ENCODE measurements at places on chromosomes 13 and 19.

DNA sequence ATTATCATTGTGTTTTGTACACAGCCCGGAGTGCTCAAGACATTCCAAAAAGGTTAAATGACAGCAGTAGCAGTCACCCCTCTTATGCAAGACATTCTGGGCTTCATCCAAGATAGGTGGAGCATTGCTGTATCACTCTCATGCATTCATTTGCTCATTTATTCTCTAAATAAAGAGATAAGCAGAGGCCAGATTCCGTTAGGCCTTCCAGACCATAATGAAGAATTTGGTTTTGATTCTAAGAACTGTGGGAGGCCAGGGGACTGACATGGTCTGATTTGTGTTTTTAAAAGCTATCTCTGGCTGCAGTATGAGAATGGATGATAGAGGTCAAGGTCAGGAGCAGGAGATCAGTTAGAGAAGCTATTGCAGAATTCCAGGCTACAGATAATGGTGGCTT, 145.8 kb downstream of the KCNRG start:
- no peak for DNase-seq

DNA sequence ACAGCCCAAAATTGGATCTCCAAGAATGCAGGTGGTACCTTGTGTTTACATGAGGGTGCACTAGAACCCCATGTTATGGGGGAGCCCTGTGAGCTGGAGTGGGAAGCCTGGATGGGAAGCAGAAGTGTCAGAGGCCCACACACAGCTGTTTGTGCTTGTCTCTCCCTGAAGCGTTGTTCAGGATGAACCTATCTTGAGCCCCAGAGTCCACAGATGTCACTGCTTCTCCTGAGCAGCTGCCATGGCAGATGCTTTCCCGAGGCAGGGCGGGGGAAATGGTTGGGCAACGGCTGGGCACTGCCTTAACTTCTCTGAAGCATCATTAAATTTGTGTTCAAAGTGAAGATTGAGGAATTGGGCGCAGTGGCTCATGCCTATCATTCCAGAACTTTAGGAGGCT, 17.1 kb upstream of the CHST8 start:
- peak; percentile 84 for DNase-seq

GRCh38 chr19:36605877-36606478, 865 bp downstream of the ZNF382 start:
- no peak for DNase-seq

DNA sequence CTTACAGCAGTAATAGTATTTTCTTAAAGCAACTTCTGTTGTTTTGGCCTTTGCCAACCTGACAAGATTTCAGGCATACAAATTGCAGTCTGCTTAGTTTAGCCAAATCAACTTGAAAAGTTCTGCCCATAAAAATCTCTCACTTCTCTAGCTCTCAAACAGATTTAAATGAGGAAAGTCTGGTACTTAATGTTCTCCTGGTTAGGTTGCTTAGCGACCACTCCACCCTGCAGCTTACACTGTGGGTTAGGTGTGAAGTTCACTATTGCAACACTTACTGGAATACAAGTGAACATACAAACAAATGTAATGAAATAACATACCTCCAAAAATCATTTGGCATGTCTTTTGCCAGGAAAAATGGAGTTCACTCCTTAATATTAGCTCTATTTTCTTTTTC, 178.7 kb upstream of the PCDH9 start:
- DNase-seq: no peak

- DNase-seq: no peak
Observed at GRCh38 chr13:110136660-110137585, 170.0 kb downstream of the COL4A1 start.

DNA sequence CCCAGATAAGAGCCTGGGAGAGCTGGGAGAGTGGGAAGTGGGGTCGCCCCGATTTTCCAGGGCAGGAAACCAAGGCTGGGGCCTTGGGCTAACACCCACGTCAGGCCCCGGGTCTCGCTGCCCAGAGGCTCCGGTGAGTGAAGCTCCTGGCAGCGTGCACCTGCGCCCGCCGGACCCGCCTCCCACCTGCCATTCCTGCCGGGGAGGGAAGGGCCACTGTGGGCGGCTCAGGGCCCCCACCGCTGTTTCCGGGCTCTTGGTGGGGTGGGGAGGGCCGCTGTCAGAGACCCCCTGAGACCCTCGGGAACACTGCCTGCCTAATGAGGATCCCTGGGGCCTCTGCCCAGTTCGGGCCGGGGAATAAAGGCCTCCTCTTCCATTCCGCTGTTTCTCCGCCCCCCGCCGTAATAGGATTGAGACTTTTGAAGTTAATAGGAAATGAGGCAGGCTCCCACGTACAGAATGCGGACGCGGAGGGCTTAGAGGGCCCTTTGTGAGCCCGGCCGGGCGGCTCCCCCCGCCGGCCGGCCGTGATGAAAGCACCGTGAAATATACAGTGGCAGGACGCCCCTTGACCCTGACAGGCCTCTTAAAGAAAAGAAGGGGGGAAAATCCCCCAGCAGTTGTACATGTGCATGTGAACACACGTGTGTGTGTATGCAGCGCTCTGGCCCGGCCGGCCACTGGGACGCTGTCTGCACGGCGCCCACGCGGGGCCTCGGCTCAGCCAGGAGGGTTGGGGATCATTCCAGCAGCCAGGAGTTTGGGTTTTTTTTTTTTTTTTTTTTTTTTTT, 33.2 kb downstream of the EFNA2 start:
- no peak for DNase-seq

GRCh38 chr13:49935171-49936074, 717 bp downstream of the SPRYD7 start:
- peak; percentile 10 for DNase-seq

DNA sequence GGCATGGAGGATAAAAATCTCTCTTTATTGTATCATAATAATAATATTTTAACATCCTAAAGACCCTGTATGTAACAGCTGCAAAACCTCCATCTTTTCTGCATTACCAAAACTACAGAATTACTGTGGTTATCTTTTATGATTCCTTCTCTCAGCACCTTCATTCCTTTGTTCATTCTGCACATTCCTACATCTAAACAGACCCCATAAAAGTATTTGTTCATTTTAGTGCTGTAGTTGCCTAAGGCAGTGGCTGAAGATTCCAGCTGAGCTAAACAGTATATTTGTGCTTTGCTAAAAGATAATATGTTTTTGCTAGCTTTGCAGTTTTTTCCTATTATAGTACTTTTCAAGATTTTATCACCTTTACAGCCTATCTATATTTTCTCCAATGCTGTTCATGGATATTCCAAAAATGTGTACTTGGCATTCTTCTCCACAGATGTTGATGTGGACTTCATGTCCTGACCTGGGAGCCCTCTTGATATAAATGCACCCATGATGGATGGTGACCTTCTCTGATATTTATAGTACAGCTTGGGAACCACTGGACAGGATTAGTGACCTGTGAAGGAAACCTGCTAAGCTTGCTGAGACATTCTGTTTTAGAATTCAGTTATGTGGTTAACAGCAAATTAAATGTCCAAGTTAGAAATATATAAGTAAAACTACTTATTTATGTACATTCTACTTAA, 2832.9 kb upstream of the PCDH20 start:
- DNase-seq: no peak

DNA sequence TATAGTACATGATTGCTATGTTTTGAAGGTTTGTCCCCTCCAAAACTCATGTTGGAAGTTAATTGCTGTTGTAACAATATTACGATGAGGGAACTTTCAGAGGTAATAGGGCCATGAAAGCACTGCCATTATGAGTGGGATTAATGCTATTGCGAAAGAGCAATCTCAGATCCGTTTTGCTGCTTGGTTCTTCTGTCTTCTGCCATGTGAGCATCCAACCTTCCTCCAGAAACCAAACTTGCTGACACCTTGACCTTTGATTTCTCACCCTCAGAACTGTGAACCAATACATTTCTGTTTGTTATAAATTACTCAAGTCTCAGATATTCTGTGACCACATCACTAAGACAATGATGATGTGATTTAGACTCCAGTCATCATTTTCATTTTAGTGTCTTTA, 2590.9 kb downstream of the PCDH9 start:
- DNase-seq: no peak

GRCh38 chr13:99661791-99662190, 160.5 kb downstream of the TM9SF2 start:
- no peak for DNase-seq

- DNase-seq: no peak
Observed at GRCh38 chr19:1082165-1082927, 12.8 kb downstream of the POLR2E start.

- no peak for DNase-seq
Observed at GRCh38 chr13:97342136-97342535, 91.8 kb upstream of the RAP2A start.

GRCh38 chr19:31296741-31297390, 52.4 kb downstream of the TSHZ3 start:
- DNase-seq: no peak

DNA sequence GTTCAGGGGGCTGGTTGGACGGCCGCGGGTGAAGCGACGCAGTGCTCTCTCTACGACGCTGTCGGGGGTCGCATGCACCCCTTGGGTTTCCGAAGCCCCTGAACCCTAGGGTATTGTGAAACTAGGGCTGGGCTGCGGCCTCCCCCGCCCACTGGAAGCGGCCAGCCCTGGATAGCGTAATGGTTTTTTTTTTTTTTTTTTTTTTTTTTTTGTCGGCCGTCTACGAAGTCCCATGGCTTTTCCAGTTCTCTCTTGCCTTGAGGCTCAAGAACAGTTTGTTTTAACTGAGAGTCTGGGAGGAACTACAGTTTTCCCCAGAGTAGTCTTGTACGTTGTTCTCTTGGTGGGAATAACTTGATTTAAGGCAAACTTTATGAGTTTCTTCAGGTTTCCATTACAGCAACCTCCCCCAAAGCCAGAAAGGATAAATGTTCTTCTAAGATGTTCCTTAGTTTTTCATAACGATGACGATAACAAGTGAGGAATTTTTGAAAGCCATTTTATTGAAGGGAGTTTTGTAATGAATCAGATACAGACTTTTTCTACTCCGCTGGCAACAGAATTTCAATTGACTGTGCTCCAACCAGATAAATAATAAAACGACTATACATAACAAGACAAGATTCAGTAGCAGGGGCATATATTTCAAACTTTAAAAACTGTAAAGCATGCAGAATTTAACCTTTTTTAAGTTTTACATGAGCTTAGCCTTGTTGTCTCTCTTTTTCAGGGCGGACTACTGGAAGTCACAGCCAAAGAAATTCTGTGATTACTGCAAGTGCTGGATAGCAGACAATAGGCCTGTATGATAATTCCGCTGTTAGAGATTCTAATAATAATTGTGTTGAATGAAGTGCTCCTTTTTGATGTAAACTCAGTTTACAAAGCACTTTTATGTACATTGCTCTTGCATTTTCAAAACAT, 867 bp downstream of the WBP4 start:
- DNase-seq: peak; percentile 10

DNA sequence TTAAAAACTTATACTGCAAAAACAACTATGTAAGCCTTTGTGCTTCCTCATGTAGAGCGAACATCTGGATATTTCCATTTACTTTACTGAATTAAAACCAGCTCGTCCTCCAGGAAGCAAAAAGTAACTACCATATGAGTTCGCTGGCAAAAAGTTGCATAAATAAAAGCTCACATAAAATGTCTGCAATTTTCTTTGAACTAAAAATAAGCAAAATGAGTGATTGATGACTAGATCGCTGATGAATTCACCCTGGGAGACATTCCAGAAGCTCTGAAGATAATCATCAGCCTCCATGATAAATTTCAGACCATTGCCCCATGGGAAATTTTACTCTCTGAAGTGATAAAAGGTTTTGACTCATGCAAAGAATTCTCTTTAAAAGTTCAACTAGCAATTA, 67.3 kb upstream of the SACS start:
- no peak for DNase-seq

DNA sequence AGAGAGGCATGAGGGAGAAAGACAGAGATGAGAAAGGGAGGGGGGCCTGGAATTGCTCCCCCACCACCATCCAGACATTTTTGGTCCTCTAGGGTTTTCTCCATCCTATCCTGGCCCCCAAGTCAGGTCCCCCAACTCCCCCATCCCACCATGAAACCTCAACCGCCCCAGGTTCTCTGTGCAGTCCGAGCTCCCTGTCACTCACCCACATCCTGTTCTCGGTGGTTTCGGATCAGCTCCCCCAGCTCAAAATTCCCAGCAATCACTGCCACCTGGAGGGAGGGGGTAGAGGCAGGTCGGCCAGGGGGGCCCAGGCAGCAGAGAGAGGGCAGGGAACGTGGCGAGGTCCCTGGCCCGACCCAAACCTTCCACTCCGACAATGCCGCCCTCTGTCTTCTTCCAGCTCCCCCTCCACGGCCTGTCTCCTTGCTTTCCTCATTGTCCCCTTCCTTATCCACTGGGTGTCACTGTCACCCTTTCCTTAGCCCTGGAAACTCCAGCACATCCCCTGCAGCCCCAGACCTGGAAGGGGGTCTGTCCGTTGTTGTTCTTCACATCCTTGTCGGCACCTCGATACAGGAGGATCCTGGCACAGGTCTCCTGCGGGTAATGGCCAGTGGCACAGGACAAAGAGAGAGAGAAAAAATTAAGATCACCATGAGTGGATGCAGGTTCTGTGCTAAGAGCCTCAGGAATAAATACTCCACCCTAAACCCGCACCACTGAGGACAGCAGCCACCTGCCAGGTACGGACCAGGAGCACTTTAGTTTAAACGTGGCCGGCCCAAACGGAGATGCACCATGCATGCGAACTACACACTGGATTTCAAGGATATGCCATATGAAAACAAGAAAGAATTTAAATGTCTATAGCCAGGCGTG, 15.4 kb downstream of the SHANK1 start:
- no peak for DNase-seq

DNA sequence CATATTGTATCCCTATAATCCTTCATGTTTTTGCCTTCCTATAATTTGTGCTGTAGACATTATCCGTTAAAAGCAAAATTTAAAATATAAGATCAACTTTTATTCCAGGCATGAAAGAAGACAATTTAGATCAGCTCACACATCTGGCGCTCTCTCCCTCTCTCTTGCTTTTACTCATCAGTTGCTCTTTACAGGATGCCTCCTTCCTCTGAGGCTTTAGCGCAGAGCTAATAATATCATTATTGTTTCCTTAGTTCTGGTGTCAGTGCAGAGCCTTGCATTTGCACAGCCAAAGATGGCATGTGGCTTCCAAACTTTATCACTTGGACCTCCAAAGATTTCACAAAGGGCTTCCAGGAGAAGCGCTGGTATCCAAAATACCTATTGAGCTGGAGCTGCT, 295.1 kb downstream of the FGF9 start:
- no peak for DNase-seq

GRCh38 chr13:101265934-101266333, 150.4 kb downstream of the NALCN start:
- DNase-seq: no peak

GRCh38 chr19:46776927-46777911, 11.2 kb downstream of the SLC1A5 start:
- DNase-seq: no peak

GRCh38 chr19:2691951-2692350, 10.5 kb downstream of the GNG7 start:
- DNase-seq: no peak

- no peak for DNase-seq
Observed at GRCh38 chr19:48613852-48614435, 932 bp downstream of the FAM83E start.

GRCh38 chr13:112792511-112792910, 102.7 kb downstream of the ATP11A start:
- DNase-seq: no peak

- no peak for DNase-seq
Observed at GRCh38 chr13:30406779-30407416, 15.4 kb upstream of the UBE2L5 start.

- no peak for DNase-seq
Observed at GRCh38 chr13:77047649-77048343, 20.8 kb upstream of the FBXL3 start.

Data from NCI-H1694 (cell line).